ENCODE measurements at places on chromosomes 3 and 15.

GRCh38 chr3:119649761-119650160 lies 10.6 kb downstream of the POPDC2 start:
- DNase-seq: no peak

DNA sequence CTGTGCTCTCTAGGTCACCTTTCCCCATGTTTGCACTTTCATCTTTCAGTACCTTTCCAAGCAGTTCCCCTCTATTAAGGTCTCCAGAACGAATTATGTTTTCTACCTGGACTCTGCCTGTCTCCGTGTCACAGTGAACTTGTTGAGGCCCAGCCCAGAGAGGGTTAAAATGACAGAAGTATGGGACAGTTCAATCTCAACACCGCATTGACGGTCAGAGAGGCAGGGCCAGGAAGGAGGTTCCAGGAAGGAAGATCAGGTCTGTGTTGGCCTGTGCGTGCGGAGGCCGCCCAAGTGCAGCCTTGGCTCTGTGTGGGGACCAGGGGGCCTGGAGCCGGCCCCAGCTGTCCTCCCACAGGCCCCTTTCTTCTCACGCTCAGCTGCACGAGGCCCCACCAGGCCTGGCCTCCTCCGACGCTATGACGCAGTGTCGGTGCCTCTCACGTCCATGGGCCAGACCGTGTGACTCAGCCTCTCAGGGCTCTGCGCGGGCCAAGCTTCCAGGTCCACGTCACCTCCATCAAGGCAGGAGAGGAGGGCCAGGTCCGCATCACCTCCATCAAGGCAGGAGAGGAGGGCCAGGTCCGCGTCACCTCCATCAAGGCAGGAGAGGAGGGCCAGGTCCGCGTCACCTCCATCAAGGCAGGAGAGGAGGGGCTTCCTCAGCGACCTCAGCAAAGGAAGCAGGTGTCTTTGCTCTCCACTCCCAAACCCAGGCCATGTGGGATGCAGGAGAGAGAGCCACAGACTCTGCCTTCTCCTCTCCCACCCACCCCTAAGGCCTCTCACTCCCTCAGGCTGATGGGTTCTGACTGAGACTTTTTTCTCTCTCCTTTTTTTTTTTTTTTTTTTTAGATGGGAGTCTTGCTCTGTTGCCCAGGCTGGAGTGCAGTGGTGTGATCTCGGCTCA lies 83.1 kb downstream of the CPN2 start:
- no peak for DNase-seq

GRCh38 chr3:49237344-49237743 lies 39.7 kb downstream of the C3orf62 start:
- no peak for DNase-seq

DNA sequence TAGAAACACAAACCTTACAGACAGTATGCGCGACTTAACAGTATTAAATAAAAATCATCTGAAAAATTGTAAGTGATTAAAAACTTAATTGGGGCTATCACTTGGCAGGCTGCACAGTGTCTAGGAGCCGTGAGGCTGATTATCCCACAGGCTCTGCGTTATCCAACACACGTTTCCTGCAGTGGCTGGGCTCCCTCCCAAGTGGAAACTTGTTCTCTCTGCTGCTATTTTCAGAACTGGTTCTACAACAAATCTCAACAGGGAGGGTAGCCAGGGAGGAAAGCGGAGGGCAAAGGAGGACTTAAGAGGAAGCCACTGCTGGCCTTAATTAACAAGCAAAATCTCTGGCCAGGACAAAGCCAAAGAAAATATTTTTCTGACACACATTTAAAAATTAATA lies 555.2 kb downstream of the MAGI1 start:
- no peak for DNase-seq

DNA sequence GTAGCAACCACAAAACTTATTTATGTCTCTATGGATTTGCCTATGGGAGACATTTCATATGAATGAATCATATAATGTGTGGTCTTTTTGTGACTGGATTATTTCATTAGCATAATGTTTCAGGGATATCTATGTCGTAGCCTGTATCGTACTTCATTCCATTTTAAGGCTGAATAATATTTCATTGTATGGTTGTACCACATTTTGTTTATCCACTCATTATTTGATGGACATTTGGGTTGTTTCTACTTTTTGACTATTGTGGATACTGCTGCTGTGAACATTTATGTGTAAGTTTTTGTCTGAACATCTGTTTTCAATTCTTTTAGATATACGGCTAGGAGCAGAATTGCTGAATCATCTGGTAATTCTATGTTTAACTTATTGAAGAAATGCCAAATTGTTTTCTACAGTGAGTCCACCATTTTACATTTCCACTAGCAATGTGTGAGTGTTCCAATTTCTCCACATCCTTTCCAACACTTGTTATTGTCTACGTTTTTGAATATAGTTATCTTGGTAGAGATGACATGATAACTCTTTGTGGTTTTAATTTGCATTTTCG lies 134.4 kb upstream of the DAZL start:
- DNase-seq: no peak

Measured in stimulated activated CD4-positive, alpha-beta T cell treated with anti-CD3 and anti-CD28 coated beads, Interleukin-2, amount 100 ng/mL, for 4 hours (primary cell).